Esophagus squamous epithelium (tissue), 5 donors: ENCODE measurements at places on chromosomes 13 and 19.

- DNase-seq = no peak
Measured at GRCh38 chr13:19345158-19345557, 163.5 kb upstream of the TUBA3C start.

DNA sequence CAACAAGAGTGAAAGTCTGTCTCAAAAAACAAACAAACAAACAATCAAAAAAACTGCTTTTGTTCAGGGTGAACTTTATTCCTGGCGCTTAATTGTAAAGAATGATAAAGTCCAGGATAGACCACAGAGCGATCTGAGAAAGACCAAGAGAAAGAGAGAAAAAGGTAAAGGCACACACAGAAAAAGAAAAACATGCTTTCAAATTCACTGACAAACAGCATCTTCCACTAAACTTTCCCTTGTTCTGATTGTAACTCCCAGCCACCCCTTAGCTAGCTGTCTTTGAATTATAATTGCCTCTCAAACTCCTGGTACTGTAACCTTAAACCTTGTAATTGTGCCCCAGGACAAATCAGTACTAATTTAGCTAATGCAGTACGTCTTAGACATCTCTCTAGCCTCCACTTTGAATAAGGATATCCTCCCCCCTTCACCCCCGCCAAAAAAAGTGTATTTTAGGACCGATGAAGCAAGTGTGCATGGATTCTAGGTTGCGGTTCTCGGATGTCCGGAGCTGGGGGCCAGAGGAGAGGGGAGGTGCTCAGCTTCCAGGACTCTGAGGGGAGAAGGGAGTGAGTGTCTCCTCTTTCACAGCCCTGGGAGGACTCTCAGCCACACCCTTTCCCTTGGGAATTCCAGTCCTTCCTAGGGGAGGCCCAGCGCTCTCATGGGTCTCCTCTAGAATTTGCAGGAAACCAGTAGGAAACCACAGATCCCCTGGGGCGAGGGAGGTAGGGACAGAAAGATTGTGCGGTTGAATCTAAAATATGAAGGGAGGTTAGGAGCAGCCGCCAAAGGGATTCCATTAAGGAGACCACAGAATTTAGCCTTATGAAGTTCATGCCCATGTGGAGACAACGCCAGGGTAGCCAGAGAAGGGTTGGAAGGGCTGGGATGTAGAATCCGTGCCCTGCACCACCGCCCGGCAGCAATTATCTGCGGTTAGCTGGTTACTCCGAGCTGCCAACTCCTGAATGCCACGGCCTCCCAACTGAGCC is 19.7 kb downstream of the ZNF536 start:
- no peak for DNase-seq

DNA sequence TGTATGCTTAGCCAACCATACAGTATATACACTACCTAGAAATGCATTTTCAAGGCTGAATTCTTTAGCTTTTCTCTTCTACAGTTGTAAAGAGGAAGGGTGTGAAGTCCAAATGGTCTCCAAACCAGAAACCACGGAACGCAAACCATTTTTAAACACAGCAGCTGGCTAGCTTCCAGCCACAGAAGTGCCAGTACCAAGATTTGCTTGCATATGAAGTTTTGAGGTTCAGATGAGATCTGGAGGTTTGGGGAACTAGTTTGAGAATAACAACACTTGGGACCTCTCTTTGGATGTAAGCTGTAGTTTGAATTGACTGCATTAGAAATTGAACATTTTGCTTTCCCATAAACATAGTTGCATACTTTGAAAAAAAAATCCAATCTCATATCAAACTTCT is 1243.5 kb downstream of the EFNB2 start:
- DNase-seq = no peak

GRCh38 chr13:85879014-85879413 is 79.8 kb upstream of the SLITRK6 start:
- DNase-seq = no peak

DNA sequence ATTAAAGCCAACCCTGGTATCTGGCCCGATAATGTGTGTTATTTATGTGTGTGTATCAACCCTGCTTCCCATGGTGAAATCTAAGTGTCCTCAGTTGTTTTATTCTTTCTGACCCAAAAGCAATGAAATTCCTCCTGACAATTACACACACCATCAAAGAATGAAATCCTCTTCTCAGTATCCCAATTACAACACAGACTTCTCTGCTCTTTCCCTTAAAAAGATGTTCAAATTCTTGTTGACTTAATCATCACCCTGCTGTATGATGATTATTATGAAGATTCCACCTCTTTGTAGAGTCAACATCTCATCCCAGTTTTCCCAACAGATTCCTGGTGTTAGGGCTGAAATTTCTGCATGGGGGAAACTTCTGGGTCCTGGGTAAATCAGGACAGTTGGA is 8.9 kb upstream of the TRPC4 start:
- DNase-seq = no peak

GRCh38 chr19:35165200-35166058 is 10.9 kb downstream of the FXYD5 start:
- no peak for DNase-seq

- DNase-seq = no peak
Measured at GRCh38 chr19:44572581-44572900, 40.8 kb upstream of the IGSF23 start.

DNA sequence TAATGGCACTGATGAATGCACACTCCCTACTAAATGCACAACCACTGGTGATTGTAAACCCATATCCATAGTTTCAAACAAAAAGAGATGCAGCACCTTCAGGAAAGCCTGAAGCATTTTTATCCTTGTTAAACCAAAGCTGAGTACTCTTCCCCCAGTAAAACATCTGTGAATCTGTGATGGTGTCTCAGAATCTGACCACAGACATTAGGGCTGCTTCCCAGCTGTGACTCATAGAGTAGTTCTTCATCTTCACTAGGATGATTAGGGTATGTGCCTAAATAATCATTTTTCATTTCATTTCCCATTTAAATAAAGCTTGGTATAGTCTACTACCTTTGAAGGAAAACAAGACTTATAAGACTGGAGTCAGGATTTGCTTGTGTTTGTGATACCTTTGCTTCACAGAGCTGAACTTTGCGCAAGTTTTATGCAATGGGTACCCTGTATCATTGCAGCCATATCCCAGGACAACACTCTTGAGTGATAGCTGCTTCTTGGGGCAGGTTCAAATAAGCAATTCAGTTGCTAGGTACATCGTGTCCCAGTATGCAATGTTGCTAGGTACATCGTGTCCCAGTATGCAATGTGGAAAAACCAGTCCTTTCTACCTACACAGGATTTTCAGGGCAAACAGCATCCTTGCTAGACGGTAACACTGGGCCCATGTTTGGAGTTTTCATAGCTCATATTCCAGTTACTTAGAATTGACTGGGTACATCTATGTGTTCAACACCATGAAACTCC is 277.1 kb downstream of the IRS2 start:
- no peak for DNase-seq

GRCh38 chr13:94765814-94766213 is 53.5 kb upstream of the SOX21 start:
- no peak for DNase-seq

DNA sequence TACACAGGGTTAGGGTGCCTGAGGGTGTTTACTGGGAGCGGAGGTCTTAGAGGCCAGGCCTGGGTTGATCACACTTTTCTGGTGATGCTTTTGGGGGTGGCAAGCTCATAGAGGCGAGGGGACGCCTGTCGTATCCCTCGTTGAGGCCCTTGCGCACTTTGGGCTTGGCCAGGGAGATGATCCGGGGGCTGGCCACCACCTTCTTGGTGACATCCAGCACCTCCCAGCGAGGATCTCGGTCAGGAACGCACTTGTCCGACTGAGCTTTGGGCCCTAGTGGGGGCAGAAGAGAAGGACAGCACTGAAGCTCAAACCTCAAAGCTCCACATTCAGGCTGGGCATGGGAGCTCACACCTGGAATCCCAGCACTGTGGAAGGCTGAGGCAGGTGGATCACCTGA is 17.6 kb upstream of the MIER2 start:
- no peak for DNase-seq

- no peak for DNase-seq
Measured at GRCh38 chr13:96540670-96541069, 450.8 kb downstream of the HS6ST3 start.

GRCh38 chr13:19634256-19634740 is 839 bp downstream of the MPHOSPH8 start:
- no peak for DNase-seq

GRCh38 chr13:102704238-102705058 is 9.6 kb upstream of the METTL21C start:
- no peak for DNase-seq

- DNase-seq = no peak
Measured at GRCh38 chr13:73800011-73800410, 334.2 kb downstream of the KLF12 start.

- DNase-seq = no peak
Measured at GRCh38 chr19:4081441-4082129, 14.9 kb upstream of the ZBTB7A start.

- DNase-seq = no peak
Measured at GRCh38 chr13:112784811-112785482, 95.1 kb downstream of the ATP11A start.

DNA sequence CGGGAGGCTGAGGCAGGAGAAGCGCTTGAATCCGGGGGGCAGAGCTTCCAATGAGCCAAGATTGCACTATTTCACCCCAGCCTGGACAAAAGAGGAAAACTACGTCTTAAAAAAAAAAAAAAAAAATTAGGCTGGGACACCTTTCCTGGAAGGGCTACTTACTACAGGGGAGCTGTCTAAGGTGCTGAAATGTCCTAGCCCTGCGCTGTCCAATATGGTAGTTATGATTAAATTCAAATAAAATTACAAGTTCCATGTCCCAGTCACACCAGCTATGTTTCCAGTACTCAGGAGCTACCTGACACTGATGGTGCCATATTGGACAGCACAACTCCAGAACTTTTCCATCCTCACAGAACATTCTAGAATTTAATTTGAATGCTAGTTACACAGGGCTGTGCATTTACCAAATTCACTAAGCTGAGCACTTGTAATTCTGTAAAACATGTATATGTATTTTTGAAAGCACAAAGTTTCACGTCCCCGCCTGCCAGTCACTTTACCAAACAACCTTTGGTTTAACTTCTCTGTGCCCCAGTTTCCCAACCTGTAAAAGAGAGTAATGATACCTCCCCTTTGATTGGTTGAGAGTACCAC is 9.2 kb upstream of the ZSCAN22 start:
- DNase-seq = no peak

DNA sequence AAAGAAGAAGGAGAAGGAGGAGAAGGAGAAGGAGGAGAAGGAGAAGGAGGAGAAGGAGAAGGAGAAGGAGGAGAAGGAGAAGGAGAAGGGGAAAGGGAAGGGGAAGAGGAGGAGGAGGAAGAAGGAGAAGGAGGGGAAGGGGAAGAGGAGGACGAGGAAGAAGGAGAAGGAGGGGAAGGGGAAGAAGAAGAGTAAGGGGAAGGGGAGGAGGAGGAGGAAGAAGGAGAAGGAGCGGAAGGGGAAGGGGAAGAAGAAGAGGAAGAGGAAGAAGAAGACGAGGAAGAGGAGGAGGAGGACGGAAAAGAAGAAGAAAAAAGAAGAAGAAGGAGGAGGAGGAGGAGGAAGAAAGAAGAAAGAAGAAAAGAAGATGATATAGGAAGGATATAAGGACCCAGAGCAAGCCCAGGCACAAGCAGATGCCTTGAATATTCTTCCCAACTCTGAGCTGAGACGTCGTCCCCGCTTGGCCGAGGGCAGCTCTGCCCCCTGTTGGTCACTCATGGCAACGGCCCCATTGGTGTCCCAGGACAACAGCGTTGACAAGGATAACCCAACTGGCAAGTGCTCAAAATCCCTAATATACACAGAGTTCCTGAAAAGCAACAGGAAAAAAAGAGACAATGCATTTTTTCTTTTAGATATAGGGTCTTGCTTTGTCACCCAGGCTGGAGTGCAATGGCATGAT is 30.6 kb upstream of the IGSF23 start:
- no peak for DNase-seq

DNA sequence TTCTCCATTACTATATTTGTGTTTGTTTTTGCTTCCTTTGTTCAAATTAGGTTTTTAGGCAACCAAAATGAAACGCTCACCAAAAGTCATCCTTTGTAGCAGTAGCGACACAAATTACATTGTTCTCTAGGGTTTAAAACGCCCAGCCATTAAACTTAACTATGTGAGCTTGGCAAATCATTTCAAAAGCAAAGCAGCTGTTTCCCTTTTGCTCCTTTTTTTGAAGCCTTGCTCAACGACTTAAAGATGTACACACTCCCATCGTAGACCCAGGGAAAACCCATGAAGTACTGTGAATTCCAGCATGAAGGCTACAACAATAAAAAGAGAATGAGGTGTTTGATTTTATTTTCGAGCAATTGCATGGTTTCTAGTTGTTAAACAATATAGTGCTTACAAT is 106.7 kb downstream of the RAP2A start:
- DNase-seq = no peak

GRCh38 chr13:114008964-114009589 is 35.2 kb upstream of the C13orf46 start:
- DNase-seq = no peak

- DNase-seq = no peak
Measured at GRCh38 chr19:43524922-43525835, 1.8 kb downstream of the ETHE1 start.

DNA sequence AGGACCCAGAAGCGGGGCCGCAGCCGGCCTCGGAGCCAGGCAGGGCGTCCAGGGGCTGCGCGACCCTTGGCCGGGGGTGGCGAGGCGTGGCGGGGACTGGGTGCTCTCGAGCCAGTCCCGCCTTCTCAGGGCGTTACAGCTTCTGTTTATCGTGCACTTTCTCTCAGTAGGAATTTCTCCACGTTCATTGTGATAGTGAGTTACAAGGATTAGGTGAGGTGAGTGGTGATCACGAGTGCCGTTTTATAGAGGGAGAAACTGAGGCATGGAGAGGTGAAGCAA is 600 bp downstream of the AP1M1 start:
- DNase-seq = no peak

- no peak for DNase-seq
Measured at GRCh38 chr19:8361921-8362793, 1.8 kb upstream of the ANGPTL4 start.

DNA sequence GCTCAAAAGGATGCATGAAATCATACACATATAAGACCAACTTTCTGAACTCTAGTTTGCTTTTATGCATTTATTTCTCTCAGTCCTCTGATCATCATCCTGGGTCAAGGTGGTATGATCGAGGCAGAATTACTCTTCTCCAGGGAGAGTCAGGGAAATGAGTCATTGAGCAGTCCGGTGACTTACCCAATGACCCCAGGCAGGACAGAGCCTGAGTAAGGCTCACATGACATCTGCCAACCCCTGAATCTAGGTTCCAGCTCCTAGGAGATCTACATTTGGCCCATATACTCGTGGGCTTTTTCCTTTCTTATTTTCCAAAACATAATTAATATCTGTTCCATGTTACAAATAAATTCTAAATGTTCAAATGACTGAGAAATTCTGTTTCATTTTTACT is 502.3 kb downstream of the FOXO1 start:
- no peak for DNase-seq

- no peak for DNase-seq
Measured at GRCh38 chr13:109146912-109147647, 517.7 kb downstream of the MYO16 start.

- DNase-seq = no peak
Measured at GRCh38 chr19:41449079-41449864, 6.3 kb downstream of the ERICH4 start.

GRCh38 chr13:50085063-50085462 is 69.8 kb downstream of the KCNRG start:
- DNase-seq = no peak

- DNase-seq = no peak
Measured at GRCh38 chr19:21850656-21851255, 14.8 kb upstream of the ZNF43 start.

GRCh38 chr13:75442736-75443234 is 39.2 kb downstream of the TBC1D4 start:
- DNase-seq = no peak

GRCh38 chr19:47613165-47614020 is 4.5 kb downstream of the BICRA start:
- DNase-seq = no peak
